ENCODE measurements at places on chromosomes 4 and X. TPM values are rescaled to one million over a fixed set of nuclear protein-coding genes. Genes with fewer than 3 reads are reported as not detected.

CCDC110 gene
- 0.38 TPM for total RNA-seq

DNA sequence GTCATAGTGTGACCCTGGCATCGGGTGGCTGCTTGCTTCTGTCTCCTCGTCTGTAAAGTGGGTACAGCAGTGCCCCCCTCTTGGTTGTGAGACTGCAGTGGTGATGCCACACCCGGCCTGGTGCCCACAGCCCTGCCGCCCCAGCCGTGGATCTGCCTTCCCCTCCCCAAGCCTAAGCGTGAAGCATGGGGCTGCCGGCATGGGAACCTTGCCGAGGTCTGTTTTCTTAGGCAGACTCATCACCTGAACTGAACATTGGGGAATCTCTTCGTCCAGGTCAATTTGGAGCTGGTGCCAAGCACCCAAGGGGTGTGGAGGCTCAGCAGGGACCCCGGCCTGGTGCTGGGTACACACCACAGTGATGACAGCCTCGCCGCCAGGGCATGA lies 108.4 kb downstream of the PSAPL1 start:
- no peak for DNase-seq

- no peak for DNase-seq
Measured at GRCh38 chrX:52504551-52504950, 8.9 kb downstream of the XAGE1A start.

DNA sequence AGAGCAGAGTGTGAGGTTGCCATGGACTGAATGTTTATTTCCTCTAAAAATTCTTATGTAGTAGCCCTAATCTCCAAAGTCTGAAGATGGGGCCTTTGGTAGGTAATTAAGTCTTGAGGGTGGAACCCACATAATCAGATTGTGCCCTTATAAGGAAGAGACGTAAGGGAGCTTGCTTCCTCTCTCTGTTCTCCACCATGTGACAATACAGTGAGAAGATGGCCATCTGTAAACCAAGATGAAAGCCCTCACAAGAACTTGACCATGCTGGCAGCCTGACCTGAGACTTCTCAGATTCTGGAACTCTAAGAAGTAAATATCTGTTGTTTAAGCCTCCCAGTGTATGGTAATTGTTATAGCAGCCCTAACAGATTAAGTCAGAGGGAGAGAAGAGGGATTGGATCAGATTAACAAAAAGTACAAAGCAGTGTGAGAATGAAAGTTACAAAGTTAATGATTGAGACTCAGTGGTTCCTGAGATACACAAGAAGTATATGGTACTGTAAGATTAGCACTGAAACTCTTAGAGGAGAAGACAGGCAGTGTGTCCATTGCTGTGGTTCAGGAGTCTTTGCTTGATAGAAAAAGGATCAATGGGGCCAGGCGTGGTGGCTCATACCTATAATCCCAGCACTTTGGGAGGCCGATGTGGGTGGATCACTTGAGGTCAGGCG lies 82.5 kb upstream of the GC start:
- DNase-seq: no peak

Data from GM23248 (cell line).